ENCODE measurements at places on chromosomes 12 and 14.
A peak's percentile ranks its signal among the peaks of the same experiment; 100 is the strongest.

- no peak for DNase-seq
Observed at GRCh38 chr12:52614381-52615207, 3.8 kb downstream of the KRT73 start.

GRCh38 chr12:8549381-8549780 is 8.7 kb upstream of the CLEC4E start:
- DNase-seq, result no peak

- peak; percentile 14 for DNase-seq
Observed at GRCh38 chr12:27779416-27779919, 565 bp upstream of the KLHL42 start.

DNA sequence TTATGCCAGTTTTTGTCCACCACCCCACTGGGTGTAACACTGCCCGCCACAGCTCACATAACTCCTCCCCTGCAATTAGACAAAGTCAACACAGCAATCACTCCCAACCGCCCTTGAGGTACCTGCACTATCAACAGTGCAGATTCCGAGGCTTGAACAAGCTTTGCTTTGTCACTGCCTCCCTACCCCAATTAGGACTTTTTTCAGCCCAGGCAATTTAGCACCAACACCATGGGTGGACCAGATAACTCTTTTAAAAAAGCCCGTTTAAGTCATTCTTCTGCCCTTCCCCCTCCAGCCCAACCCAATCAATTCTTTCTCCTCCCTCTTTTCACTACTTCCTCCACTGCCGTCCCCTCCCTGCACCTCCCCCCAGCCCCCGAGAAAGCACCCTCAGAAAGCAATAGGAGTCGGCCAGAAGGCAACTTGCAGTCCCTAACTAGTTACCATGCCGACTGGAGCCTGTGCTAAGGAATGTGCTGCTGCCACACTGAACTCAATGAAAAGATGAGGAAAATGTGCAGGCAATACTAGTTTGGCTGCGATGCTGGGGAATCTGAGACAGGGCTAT is 45.7 kb upstream of the OTX2 start:
- peak; percentile 66 for DNase-seq

GRCh38 chr12:128338386-128339125 is 71.6 kb downstream of the TMEM132C start:
- no peak for DNase-seq

DNA sequence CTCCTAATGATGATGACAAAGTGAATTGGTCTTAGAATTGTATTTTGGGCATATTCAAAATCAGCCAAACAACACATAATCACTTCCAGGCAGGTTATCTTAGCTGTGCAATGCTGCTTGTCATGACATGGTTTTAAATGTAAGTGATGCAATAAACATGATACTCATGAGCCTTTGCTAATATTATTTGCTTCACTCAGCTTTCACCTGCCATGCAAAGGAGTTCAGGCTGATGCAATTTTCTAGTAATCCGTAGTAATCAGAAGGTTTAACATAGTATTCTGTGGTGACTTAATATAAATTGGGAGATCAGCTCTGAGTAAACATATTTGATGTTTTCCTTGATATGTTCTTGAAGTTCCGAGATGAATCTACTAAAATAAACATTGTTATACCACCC is 29.1 kb downstream of the TMEM260 start:
- DNase-seq, result no peak

All from transverse colon (tissue), 4 donors.